ENCODE measurements at places on chromosomes 11 and 22.

GRCh38 chr11:104476454-104476853 lies 312.5 kb upstream of the PDGFD start:
- DNase-seq: no peak

- no peak for DNase-seq
Observed at GRCh38 chr11:115303929-115304531, 200.2 kb downstream of the CADM1 start.

DNA sequence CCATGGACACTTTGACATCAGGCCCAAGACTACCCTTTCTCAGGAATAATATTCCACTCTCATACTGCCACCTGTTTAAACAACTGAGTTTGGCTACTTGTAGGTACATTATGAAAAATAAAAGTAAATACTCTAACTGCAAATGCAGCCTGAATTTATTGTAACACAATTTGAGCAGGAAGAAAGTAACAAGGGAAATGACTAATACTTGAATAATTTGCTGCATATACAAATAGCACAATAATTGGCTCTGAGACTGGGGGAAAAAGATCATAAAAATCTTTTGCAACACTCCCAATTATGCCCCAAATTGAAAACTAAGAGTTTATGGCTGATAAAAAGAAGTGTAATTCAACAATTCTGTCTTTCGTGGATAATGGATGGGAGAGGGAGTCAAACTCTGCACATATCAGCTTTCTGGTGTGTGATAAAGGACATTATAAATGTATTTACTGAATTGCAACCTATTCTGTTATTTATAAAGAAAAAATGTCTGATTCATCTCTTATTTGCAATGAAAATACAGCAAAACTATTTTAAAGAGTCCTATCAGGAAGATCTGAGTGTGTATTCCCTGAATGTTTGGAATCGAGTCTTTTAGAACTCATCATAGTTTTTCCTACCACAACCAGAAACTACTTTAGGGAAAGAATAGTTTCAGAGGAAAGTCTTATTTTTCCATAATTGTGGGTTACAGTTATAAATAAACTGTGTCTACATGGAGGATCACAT lies 359.0 kb downstream of the JRKL start:
- DNase-seq: no peak

DNA sequence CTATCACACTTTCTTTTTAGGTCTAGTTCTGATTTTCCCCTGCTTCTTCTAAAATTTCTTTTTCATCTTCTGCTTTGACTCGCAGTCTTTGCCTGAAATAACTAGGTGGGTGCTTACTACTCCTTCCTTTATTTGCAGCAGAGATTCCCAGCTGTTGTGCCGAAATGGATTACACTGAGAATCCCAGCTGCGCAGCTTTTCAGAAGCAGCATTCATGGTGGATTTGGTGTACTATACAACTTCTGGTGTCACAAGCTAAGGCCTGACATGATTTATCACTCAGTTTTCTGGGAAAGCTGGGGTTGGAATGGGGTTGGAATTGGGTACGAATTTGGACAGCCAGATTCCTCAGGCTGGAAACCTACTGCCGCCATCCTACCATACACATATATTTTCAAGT lies 6.0 kb upstream of the XKR3 start:
- DNase-seq: no peak

DNA sequence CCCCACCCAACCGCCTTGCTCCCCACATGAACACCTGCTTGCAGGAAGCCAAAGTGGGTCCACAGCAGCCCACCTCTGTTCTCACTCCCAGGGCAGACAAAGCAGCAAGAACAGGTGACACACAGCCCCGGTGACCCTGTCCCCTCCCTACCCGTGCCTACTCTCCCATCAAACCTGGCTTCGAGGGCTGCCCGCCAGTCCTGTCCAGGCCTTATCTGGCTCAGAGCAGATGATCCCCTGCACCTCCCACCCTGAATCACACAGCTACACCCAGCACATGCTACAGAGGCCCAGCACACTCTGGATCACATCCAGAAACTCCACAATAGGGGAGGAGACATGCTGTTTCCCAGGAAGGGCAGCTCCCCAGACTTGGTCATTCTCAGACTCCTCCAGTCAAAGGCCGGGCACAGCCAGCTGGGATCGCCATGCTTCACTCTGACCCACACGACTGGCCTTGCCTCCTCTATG lies 6.2 kb upstream of the RGL4 start:
- DNase-seq: no peak

DNA sequence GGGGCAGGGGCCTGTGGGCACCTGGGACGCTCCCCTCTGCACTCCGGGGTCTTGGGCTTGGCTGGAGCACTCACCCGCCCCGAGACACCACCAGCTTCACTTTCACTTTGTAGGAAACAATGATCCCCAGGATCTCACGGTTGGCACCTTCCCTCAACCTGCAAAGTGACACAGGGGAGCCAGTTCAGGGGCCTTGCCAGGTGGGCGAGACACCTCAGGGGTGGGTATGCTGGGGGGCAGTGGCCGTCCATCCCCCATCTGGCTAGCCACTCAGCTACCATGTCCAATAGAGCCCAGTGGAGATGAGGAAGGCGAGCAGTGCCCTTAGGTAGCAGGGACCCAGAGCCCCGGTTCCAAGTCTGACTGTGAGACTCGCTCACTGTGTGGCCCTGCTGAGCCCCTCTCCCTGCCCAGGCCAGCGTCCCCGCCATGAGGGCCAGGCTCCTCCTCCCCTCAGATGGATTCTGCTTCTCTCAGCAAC lies 32.3 kb downstream of the TPBGL start:
- DNase-seq: no peak

DNA sequence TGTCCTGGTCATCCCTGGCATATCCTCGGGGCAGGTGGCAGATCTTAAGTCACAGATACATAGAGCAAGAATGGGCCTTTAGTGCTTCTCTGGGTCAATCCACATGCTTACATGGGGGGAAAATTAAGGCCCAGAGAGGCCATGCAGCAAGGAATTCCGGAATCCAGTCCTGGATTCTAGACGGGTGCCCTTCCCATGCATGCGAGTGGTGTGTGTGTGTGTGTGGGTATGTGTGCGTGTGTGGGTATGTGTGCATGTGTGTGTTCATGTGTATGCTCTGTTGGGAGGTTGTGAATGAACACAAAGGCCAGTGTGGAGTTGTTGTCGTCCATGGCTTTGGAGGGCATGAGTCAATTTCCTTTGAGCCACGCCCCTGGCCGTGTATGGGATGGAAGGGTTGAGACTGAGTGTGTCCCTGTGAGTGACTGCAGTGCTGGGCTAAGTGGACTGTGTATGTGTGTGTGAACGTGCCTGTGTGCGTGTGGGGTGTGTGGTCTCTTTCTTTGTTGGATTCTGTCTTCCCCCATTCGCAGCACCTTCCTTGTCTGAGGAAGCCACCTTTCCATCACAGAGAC lies 33.4 kb upstream of the EIF3D start:
- DNase-seq: no peak

- DNase-seq: no peak
Observed at GRCh38 chr11:19176629-19177186, 25.1 kb downstream of the CSRP3 start.

- no peak for DNase-seq
Observed at GRCh38 chr11:112748713-112749543, 212.3 kb upstream of the NCAM1 start.

DNA sequence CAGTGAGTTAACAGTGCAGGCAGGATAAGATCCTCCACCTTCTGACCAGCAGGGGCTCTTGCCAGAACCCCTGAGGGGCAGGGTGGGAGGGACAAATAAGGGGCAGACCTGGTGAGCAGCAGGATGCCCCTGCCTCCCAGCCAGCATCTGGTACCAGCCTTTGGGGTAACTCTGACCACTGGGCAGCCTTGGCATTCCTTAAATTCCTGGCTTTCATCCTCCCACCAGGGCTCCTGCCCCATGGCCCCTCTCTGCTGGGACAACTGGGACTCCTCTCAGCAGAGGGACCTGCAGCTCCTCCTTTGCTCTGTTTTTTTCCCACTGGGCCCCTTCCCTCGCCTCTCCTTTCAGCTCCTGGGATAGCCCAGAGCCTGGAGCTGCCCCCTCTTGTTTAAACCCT lies 98.0 kb upstream of the CD82 start:
- DNase-seq: no peak

- DNase-seq: no peak
Observed at GRCh38 chr11:72446929-72447769, 12.8 kb upstream of the CLPB start.

GRCh38 chr11:104690241-104690640 lies 208.0 kb downstream of the CASP12 start:
- DNase-seq: no peak

DNA sequence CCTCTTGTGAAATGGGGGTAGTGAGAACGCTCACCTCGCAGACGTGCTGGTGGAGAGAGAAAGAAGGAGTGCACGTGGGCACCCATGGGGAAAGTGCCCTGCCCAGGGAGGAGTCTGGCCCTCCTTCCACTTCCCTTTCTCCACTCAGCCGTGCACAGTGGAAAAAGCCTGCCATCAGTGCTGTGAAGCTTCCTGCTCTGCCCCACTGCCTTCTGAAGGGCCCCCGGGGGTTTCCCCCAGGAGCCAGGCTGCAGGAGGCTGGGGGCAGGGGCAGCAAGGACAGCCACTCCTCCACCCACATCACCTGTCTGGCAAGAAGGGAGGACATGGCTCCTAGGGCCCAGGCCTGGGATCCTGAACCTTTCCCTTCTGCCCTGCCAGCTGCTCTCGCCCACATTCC lies 7.6 kb downstream of the TP53I11 start:
- peak; percentile 19 for DNase-seq

- DNase-seq: no peak
Observed at GRCh38 chr22:19232623-19233022, 54.1 kb upstream of the SLC25A1 start.

- DNase-seq: no peak
Observed at GRCh38 chr11:130786586-130786985, 129.7 kb downstream of the SNX19 start.

DNA sequence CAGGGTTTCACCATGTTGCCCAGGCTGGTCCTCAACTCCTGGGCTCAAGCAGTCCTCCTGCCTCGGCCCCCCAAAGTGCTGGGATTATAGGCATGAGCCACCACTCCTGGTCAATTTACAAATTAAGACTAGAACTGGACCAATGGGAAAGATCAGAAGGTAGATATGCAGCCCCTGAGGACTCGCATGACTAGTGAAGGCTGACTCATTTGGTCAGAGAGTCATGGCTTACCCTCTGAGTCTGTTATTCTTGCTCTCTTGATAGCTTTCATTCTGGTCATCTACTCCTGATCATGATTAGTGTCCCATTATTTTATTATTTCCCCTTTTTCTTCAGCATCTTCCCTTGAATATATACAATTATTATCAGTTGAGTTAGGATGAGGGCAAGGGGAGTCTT lies 2.7 kb upstream of the LDHAL6A start:
- no peak for DNase-seq

DNA sequence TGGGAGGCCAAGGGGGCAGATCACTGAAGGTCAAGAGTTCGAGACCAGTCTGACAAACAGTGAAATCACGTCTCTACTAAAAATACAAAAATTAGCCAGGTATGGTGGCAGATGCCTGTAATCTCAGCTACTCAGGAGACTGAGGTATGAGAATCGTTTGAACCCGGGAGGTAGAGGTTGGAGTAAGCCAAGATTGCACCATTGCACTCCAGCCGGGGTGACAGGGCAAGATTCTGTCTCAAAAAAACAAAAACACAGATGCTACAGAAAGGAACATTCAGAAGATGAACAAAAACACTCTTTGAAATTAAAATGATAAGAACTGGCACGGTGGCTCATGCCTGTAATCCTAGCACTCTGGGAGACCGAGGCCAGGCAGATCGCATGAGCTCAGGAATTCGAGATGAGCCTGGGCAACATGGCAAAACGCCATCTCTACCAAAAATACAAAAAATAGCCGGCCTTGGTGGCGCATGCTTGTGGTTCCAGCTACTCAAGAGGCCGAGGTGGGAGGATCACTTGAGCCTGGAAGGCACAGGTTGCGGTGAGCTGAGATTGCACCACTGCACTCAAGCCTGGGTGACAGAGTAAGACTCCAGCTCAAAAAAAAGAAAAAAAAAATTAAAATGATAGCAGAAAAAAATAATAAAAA lies 8.5 kb downstream of the RAB6A start:
- DNase-seq: no peak

DNA sequence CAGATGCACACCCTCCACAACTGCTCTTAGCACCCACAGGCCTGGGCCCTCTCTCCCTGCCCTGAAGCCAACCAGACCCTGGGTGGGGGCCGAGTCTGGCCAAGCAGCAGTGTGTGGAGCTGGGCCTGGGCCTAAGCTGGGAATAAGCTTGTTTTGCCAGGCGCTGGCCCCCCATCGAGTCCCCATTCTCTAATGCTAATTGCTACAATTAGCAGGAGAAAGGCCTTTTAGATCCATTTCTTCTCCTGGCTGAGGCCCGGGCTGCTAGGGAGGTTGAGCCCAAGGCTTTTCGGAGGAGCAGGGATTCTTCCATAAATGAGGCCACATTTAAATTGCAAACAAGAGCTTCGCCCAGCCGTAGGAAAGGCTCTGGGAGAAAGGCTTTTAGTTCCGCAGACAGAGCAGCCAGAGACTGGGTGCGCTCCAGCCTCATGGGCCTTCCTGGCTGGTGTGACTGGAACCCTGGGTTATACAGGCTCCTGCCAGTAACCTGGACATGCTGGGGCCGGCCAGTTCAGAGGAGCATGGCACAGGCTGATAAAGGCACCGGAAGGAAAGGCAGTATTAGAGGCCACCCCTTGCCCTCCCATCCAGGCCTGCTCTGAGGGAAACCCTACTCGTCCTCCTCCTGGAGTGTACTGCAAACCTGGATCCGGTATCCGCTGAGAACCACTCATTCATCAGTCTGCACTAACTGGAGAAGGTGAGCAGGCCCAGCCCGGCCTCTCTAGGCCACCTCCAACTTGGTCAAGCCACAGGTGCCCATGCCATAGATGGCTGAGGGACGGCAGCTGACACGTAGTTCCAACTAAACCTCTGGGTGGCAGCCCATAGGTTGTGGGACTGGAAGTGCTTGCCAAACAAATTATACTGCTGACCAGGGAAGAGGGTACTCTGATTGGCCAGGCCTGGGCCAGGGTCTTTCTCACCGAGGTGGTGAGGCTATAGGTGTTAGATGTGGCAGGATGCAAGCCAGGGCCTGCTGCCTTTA lies 6.2 kb downstream of the KCNQ1OT1 start:
- no peak for DNase-seq

DNA sequence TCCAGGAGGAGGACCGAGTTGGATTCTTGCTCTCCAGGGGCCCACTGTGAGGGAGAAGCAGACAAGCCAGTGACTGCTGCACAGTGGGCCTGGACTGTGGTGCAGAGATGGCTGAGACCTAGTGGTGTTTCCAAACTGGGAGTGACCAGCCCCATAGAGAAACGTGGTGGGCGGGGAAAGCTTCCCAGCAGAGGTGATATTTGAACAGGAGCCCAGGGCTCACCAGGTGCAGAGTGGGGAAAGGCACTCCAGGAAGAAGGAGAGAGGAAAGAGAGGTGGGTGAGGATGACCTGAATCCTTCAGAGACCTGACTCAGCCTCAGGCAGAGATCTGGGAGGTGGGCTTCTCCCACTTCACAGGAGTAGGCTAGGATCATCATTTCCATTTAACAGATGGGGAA lies 52.1 kb upstream of the RASD2 start:
- DNase-seq: no peak

DNA sequence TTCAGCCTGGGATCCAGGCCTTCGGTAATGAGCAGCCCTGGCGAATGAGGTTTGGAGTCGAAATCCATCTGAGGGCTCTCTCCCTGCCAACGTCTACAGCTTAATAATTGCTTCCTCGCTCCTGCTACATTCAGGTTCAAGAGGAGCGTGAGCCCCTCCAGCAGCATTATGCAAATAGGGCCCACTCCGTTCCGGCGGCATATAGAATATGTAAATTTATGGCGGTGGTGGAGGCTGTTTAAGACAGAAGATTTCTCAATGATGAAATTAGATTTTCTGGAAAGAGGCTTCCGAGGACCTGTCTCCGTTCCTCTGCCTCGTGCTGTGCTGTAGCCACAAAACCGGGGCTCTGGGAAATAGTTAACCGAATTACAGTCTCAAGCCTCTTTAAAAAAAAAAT lies 402.8 kb downstream of the MIAT start:
- no peak for DNase-seq

- DNase-seq: peak; percentile 61
Observed at GRCh38 chr11:66388780-66389386, 17.3 kb upstream of the SLC29A2 start.

All from stimulated activated naive CD4-positive, alpha-beta T cell treated with Interleukin-2 at 50 U/mL for 16 hours (primary cell).